ENCODE measurements at places on chromosomes 16 and 17. TPM values are rescaled to one million over a fixed set of nuclear protein-coding genes. Genes with fewer than 3 reads are reported as not detected.

DNA sequence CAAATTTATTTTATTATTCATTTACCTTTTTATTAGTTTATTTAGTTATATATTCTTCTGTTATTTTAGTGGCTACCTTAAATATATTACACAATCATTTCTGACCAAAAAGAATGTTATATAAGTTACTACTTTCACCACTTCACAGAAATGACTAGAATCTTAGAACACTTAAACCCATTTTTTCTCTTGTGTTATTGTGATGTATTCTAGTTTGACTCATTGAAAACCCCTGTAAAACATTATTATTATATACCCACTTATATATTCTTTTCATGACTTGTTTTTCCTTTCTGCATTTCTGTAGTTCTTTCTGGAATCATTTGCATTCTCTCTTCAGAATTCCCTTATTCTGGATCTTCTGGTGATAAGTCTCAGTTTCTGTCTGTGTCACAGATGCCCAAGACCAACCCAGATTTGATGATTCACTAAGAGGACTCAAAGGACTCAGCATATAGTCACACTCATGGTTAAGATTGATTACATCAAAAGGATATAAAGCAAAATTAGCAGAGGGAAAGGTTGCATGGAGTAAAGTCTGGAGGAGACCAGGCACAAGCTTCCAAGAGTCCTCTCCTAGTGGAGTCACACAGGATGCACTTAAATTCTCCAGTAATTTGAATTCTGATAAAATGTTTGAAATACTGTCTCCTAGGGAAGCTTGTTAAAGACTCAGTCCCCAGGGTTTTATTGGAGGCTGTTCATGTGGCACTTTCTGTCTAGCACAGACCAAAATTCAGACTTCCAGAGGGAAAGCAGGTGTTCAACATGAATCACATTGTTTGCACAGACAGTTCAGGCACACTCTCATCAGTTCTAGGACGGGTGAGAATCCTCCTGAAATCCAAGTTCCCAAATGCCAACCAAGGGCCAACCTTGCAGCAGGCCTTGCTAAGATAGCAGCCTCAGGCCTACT is 7.7 kb downstream of the GINS3 start:
- DNase-seq: no peak

The CLEC18C gene
- 0.35 TPM for total RNA-seq

GRCh38 chr17:47262586-47262985 is 9.0 kb downstream of the ITGB3 start:
- no peak for DNase-seq

The RNF222 gene
- not detected for total RNA-seq

The TEX19 gene
- total RNA-seq: 1.9 TPM

The C17orf78 gene
- total RNA-seq: not detected

DNA sequence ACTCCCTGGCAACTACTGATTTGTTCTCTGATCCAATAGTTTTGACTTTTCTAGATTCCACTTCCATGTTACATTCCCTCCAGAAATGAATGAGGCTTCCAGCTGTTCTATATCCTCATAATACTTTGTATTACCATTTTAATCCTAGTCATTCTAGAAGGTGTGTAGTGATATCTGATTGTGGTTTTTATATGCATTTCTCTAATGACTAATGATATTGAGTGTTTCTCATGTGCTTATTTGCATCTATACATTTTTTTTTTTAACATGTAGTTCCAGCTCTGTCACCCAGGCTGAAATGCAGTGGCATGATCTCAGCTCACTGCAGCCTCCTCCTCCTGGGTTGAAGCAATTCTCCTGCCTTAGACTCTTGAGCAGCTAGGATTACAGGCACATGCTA is 7.3 kb downstream of the ADGRG5 start:
- no peak for DNase-seq

The SLFN12 gene
- total RNA-seq: 12.5 TPM

The SNAI3 gene
- 2.9 TPM for total RNA-seq

The OTOP2 gene
- total RNA-seq: not detected

GRCh38 chr17:7834542-7834956 is 532 bp downstream of the KDM6B start:
- DNase-seq: peak; percentile 75

The IGF2BP1 gene
- total RNA-seq: 105 TPM
